ENCODE measurements at places on chromosomes 3 and 15.
A peak's percentile ranks its signal among the peaks of the same experiment; 100 is the strongest.

GRCh38 chr3:166900866-166901577, 479.1 kb downstream of the ZBBX start:
- DNase-seq, result no peak

DNA sequence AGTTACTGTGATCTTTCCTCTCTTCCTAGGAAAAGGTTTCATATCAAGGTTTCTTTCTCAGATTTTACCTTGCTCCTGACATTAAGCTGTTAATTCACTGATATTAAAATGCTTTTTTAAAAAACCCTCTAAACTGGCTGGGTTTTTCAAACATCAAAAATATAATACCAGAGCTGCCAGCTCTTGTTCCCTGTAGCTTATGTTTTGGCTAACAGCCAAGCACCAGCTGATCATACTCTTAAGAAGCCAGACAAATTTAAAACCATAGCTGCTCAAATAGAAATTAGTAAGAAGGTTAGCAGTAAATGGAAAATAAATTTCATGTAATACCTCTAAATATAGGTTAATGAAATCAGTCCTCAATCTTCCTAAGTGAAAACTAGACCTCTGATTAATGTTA, 657.5 kb downstream of the GRM7 start:
- peak; percentile 68 for DNase-seq

DNA sequence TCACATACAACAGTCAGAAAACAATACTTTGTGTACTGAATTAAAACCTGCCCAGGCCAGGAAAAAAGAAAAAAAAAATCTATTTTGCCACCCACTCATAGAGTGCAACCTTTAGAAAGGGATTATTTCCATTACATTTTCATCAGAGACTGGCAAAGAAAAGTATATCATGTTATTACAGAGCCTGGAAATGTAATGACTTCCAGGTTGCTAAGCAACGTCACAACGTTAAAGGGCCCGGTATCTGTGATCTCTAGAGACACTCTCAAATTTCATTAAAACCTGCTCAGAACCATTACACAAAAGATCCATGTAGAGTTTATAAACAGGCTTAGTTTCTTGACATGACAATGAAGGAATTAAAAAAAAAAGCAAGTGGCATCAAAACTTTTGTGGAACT, 170.5 kb downstream of the CTNNB1 start:
- no peak for DNase-seq

- no peak for DNase-seq
These were observed 6.0 kb downstream of the FOXB1 start for GRCh38 chr15:60009980-60010732.

GRCh38 chr3:157958457-157958856, 147.8 kb downstream of the SHOX2 start:
- DNase-seq, result no peak

All from common myeloid progenitor, CD34-positive (primary cell).